Hair follicle dermal papilla cell (primary cell): ENCODE measurements at places on chromosomes 11 and 22. TPM values are rescaled to one million over a fixed set of nuclear protein-coding genes. Genes with fewer than 3 reads are reported as not detected.

The NXPE2 gene
- total RNA-seq: 0.12 and 0.16 TPM in 2 replicates

The SCN3B gene
- 0.12 and 0.16 TPM in 2 replicates for total RNA-seq

The LRRN4CL gene
- 63.6 and 104 TPM in 2 replicates for total RNA-seq

The PAMR1 gene
- 30.7 and 40.1 TPM in 2 replicates for total RNA-seq

The IL18 gene
- 0.16 TPM in 1 of 2 replicates, not detected in the other for total RNA-seq

The INPP5J gene
- 0.24 TPM in 1 of 2 replicates, not detected in the other for total RNA-seq

The OR8D4 gene
- total RNA-seq: not detected in 2 replicates
